NAMALWA (cell line): ENCODE measurements at places on chromosomes 1 and 21.

GRCh38 chr1:108639899-108640560 lies 20.9 kb downstream of the HENMT1 start:
- no peak for DNase-seq

DNA sequence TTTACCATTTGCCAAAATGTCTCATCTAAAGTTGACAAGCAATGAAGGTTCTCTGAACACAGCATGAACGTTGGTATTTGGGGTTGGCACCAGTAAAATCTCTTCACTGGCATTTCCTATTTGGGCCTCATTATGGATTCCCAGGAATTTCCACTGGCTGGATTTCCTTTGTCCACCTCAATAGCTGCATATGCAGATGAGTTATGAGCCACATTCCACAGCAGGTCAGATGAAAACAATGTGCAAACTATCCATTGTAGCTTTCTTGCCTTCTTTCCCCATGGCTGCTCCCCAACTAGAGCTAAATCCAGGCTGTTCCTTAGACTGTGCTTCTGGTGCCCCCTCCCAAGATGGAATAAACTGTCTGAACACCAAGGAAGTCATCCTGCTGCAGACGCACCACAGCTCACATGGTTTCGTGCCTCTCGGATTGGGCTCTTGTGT lies 168.1 kb upstream of the FGGY start:
- DNase-seq: no peak

GRCh38 chr1:175252561-175252960 lies 60.0 kb upstream of the KIAA0040 start:
- DNase-seq: no peak

- DNase-seq: no peak
Observed at GRCh38 chr1:216826646-216827045, 103.4 kb upstream of the ESRRG start.

GRCh38 chr1:85189120-85189519 lies 11.7 kb downstream of the SYDE2 start:
- no peak for DNase-seq

DNA sequence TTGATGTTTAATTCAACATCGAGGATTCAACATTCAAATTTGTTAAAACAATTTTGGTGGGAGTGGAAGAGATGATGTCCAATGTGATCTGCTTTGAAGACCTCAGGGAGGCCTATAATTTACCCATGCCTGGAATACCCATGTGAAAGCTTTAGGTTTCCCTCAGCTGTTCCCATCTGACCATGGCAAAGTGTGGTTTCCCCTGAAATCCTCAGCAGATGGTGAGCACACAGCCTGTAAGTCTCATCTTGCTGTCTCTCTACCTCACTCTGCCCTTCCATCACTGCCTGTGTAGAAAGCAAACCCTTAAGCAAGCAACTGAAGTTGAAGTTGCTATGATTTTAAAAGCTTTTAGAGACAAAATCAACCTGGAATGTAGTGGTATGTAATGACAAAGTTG lies 80.1 kb upstream of the ATF3 start:
- DNase-seq: no peak

GRCh38 chr1:25110485-25110884 lies 121.8 kb downstream of the SYF2 start:
- no peak for DNase-seq

- peak; percentile 85 for DNase-seq
Observed at GRCh38 chr1:44036409-44037139, 5.3 kb upstream of the SLC6A9 start.

DNA sequence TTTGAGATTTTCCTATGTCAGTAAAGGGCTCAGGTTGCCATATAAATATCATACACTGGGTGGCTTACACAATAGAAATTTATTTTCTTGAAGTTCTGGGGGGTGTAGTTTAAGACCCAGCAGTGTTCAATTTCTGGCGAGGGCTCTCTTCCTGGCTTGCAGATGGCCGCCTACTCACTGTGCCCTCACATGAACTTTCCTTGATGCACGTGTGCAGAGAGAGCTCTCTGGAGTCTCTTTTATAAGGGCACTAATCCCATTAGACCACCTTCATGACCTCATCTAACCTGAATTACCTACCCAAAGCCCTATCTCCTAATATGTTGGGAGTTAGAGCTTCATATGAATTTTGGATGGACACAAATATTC lies 21.1 kb downstream of the TMEM51 start:
- DNase-seq: no peak

GRCh38 chr21:15793550-15794235 lies 63.9 kb downstream of the USP25 start:
- DNase-seq: no peak

DNA sequence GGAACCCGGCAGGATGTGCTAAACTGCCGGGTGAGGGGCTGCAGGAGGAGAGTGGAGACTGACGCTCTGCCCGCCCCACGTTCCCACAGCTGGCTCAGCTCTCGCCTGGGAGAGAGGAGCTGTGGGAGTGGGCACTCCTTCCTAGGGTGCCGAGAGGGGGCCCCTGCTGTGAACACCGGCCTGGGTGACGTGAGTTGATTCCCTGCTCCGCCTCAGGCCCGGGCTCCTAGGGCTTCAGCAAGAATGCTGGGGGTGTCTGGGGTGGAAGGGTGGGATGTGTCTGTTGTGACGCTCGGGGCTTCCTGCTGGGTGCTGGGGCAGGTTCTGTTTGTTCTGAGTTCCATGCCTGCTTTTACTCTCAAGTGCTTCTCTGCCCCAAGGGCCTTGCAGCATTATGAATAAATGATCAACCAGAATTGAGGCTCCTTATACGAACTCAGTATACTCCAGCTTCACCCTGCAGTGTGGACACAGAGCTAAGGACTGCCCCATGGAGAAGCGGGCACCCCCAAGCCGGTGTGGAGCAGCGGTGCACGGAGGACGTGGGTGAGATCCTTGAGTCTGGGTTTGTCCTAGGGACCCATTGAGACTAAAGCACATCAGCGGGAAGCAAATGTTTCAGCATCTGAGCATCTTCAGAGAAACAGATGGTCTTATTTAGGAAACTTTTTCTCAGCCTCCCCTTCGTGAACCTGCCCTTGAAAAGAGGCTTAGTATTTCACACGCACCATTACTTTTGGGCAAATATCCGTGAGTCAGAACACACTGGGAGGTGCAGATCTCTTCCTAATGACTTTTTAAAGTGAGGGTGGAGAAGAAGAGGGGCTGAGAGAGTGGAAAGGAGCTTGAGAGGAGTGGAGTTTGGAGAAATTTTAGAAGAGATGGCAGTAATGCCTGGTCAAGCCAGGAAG lies 41.7 kb downstream of the SYT6 start:
- DNase-seq: no peak

DNA sequence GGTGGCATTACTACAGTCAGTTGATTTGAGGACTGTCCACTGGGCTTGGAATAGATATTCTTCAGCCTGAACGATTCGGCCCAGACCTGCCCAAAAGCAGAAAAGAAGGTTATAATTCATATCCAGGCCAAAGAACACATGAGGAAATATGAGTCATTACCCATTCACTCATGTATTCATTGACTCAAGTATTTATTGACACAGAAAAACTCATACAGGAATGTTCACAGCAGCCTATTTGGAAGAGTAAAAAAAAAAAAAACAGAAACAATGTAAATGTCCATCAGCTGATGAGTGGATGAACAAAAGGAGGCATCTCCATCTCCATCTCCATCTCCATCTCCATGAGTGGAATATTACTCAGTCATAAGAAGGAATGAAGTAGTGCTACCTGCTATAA lies 15.9 kb downstream of the ZMYND12 start:
- no peak for DNase-seq

DNA sequence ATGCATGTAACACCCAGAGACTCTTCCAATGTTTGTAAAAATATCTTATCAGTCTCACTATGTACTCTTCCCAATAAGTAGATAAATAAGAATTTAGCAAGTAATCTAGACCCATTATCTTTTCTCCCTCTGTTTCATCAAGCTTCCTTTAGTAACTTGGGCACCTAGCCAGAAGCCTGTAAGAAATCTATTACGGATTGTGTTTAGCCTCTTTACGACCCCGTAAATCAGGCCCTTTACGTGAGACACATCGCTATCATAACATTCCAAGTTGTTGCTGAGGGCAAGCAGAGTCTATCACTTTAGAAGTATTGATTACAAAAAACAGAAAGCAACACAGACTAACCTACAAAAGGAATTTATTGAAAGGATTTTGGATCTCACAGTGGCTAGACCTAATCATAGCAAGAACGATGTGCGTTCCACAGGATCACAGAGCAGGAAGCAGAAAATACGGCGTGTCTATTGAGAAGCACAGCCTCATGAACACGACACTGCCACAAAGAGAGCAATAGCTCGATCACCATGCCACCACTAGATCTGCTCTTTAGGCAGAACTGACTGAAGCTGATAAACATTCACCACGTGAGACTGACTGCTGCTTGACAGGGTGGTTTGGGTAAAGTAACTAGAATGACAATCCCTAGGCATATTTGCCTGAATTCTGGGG lies 922.1 kb downstream of the AMY1C start:
- no peak for DNase-seq

GRCh38 chr1:156356875-156357534 lies 12.0 kb upstream of the RHBG start:
- peak; percentile 93 for DNase-seq

DNA sequence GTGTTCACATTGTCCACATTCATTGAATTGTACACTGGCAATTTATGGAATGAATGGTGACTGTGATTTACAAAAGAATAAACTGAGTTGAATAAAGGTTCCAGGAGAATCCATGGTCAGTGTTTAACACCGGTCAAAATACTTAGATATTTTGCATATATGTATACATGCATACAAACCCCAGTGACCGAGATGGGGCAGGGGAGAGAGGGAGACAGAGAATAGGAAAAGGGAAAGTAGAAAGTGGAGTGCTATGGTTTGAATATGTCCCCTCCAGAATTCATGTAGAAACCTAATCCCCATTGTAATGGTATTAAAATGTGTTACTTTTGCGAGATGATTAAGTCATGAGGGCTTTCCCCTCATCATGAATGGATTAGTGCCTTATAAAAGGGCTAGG lies 154.4 kb downstream of the TTLL7 start:
- DNase-seq: no peak

- no peak for DNase-seq
Observed at GRCh38 chr1:177858332-177858821, 111.5 kb downstream of the SEC16B start.

- no peak for DNase-seq
Observed at GRCh38 chr21:46068516-46069079, 29.3 kb upstream of the COL6A2 start.

DNA sequence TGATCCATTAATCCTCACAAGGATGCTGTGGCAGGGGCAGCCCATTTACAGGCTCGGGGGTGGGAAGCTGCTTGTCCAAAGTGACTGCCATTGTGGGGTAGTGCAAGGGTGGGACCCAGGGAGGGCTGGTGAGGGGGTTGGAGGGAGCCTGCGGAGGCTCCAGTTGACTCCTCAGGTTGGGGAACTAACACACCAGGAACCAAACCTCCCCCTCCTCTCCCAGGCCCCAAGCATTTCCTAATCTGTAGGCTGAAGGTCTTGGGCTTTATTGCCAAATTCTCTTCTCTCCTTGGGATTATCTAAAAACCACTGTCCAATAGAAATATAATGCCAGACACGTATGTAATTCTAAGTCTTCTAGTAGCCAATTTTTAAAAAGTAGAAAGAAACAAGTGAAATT lies 18.2 kb downstream of the IKBKE start:
- DNase-seq: no peak

- DNase-seq: peak; percentile 22
Observed at GRCh38 chr1:234778221-234779159, 168.5 kb upstream of the IRF2BP2 start.

GRCh38 chr1:93969371-93969770 lies 60.1 kb upstream of the GCLM start:
- DNase-seq: no peak

DNA sequence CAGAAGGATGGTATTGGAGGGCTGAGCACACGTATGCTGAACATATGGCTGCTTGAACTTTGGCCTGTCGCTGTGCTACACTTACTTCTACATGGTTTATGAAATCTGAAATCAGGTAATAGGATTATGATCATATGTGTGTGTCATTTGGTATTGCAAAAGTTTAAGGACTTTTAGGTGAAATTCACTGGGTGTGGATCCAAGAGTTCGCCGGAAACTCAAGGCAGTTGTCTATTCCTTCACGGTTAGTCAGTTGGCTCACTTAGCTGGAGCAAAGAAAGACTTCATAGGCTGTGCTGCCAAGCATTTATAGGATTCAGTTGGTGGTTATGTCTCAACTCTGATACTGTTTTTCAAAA lies 927 bp downstream of the UAP1 start:
- no peak for DNase-seq

DNA sequence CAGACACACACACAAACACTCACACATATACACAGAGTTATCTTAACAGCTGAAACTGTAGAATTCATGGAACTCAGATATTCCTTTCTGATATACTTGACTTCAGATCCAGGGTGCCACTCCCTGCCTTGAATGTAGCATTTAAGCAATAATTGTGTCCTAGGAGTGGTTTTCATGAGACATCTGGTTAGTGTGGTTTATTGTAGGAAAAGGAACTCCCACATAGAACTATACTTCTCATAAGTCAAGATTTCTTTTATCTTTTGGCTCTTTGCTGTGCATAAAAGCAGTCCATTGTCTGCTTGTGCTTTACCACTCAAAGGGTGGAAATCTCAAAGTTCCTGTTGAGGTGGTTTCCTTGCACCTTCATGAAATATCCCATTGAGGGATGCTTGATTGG lies 272.6 kb upstream of the SGIP1 start:
- no peak for DNase-seq

GRCh38 chr1:208461680-208462079 lies 217.5 kb upstream of the PLXNA2 start:
- peak; percentile 20 for DNase-seq

DNA sequence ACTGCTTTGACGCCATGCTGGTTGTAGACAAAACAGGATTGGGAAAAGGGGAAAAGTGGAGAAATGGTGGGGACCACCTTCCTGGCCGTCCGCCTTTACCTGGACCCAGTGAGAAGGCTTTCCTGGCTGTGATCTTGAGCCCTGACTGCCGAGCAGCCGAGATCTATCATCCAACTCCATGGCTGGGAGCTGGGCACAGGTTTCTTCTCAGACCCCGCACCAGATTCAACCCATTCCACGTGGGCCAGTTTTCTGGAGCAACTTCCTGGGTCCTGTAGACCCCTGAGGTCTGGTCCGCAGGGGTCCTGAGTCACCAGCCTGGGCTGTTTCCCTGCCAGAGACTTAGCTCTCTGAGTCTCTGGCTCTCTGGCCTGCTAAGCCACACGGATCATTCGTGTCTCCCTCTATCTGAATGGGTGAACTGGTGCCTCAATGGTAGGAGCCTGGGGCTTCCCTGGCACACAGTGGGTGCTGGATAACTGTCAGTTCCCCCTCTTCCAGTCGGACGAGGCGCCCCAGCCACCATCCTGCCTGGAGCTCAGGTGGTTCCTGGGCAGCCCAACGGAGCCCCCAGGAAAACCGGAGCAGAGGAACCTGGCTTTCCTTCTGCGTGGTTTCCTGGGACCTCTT lies 4.5 kb upstream of the NPHP4 start:
- DNase-seq: no peak

GRCh38 chr1:28457678-28458077 lies 48.2 kb upstream of the RCC1 start:
- no peak for DNase-seq

GRCh38 chr1:93676427-93676826 lies 5.2 kb downstream of the BCAR3 start:
- no peak for DNase-seq

GRCh38 chr1:53420341-53420740 lies 38.9 kb upstream of the DMRTB1 start:
- DNase-seq: no peak
